ENCODE measurements at places on chromosomes 1 and 21.

GRCh38 chr1:5928714-5929400 lies 63.4 kb downstream of the NPHP4 start:
- no peak overlapping the region for H3K27ac ChIP-seq
- H3K27me3 ChIP-seq = no peaks in the 10 kb centered on the region
- H3K36me3 ChIP-seq = no peaks in the 10 kb centered on the region
- DNase-seq = no peak
- no peaks in the 10 kb centered on the region for H3K4me1 ChIP-seq

DNA sequence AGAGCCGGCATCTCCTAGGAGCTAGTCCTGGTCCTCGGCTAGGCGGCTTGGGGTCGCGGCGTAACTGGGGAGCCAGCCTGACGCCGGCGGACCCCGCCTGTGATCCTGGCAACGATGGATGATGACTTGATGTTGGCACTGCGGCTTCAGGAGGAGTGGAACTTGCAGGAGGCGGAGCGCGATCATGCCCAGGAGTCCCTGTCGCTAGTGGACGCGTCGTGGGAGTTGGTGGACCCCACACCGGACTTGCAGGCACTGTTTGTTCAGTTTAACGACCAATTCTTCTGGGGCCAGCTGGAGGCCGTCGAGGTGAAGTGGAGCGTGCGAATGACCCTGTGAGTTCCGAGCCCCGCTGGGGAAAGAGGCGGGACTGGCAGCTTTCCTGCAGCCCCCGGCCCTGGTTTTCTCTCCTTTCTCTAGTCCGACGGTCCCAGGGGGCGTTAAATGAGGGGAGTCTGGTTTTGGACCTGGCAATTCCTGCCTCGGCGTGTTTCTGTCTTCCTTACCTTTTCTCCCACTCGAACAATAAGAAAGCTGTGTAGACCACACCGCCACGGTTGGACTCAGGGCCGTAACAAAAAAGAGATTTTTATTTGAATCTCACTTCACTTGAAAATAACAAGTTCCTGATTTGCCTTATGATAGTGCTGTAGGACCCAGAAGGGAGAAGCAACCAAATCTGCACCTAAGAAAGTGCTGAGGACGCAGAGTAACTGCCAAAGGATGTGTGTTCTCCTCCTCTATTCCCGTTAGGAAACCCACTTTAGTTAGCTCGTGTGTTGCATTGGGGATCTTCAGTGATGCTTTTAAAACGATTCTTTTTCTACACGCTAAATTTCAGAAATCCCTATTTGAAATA lies at the start of gene SPRTN:
SPRTN (plus strand) TSS at position 24 of the 859 bp plus-strand sequence; CDS start at position 115, 91 bp downstream.
- peaks cover 13% of the 10 kb centered on the region for H3K4me1 ChIP-seq
- DNase-seq = no peak
- H3K27me3 ChIP-seq = no peaks in the 10 kb centered on the region
- peak within 1 kb of the TSS; percentile 97 for H3K27ac ChIP-seq
- peak within 1 kb of the TSS; percentile 65 for H3K4me3 ChIP-seq
- peaks cover 9% of the 10 kb centered on the region for H3K36me3 ChIP-seq

DNA sequence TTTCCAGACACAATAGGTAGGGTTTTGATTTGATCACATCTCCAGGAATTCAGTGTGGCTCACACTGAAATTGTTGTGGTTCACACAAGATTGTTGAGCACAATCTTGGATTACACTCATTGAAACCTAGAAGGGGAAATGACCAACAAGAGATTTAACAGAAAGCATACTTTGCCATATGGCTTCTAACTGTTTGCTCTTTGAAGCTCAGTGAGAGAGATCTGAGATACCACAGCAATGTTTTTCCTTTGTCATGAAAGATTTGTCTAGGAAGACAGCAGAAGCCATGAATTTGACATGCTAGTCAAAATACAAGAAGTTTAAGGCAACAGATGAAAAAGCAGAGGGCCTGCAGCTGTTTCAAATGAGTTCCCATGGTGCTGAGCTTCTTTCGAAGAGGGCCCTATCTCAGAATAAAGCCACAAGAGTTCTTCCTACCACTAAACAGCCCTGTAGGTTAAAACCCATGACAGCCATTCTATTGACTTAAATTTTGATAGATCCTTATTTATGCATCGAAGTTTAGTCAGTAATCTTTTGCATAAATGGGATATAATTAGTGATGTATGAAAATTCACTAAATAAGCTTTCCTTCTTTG lies 650.4 kb downstream of the LTN1 start:
- no peaks in the 10 kb centered on the region for H3K4me1 ChIP-seq
- H3K4me3 ChIP-seq = no peak overlapping the region
- DNase-seq = no peak
- no peak overlapping the region for H3K27ac ChIP-seq

DNA sequence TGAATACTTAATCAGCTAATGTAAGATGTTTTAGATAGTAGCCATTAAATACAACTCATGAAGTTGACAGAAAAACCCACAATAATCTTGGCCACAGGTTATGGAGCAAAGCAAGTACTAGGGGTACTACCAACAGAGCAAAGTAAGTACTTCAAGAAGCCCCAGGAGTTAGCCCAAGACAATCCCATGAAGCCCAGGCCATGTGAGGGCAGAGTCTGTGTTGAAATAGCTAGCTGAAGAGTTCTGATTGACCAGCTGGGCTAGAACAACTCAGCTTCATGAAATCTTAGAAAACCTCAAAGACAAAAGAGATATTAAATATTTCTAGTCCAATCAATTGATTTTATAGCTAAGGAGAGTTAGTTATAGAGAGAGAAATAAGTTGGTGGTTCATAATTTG lies 212.9 kb upstream of the HOOK1 start:
- DNase-seq = no peak
- no peaks in the 10 kb centered on the region for H3K27me3 ChIP-seq
- no peaks in the 10 kb centered on the region for H3K36me3 ChIP-seq
- no peaks in the 10 kb centered on the region for H3K4me1 ChIP-seq

DNA sequence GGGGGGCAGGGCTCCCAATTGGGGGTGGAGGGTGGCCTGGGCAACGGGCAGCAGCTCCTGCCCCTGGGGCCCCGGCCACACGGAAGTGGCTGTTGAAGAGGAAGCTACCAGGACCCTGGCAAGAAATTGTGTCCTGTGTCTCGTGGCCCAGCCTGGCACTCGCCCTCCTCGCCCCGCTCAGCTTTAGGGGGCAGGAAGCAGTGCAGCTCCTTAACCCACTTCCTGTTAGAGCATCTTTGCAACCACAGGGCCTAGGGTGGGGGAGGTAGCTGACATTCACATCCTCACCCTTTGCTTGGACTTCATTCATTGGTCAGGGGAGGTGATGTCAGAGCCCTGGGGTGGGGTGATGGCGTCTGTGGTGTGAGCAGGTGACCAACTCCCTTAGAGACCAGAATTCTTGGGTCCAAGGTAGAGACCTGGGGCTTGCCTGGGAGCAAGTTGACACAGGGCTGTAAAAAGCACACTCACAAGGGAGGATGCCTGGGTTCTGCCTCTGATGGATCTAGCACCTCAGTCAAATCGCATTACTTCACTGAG lies at the start of gene ARHGAP30:
ARHGAP30 (minus strand) TSS at position 161 of the 540 bp plus-strand sequence. CDS start 267 bp downstream, outside the sequence.
- DNase-seq = no peak
- H3K4me3 ChIP-seq = no peak within 1 kb of the TSS
- H3K27ac ChIP-seq = no peak within 1 kb of the TSS
- no peaks in the 10 kb centered on the region for H3K4me1 ChIP-seq
- no peaks in the 10 kb centered on the region for H3K36me3 ChIP-seq

- no peak overlapping the region for H3K4me3 ChIP-seq
- no peak for DNase-seq
- H3K36me3 ChIP-seq = no peaks in the 10 kb centered on the region
These were observed 656.4 kb upstream of the ADGRL2 start for GRCh38 chr1:81144240-81144825.

DNA sequence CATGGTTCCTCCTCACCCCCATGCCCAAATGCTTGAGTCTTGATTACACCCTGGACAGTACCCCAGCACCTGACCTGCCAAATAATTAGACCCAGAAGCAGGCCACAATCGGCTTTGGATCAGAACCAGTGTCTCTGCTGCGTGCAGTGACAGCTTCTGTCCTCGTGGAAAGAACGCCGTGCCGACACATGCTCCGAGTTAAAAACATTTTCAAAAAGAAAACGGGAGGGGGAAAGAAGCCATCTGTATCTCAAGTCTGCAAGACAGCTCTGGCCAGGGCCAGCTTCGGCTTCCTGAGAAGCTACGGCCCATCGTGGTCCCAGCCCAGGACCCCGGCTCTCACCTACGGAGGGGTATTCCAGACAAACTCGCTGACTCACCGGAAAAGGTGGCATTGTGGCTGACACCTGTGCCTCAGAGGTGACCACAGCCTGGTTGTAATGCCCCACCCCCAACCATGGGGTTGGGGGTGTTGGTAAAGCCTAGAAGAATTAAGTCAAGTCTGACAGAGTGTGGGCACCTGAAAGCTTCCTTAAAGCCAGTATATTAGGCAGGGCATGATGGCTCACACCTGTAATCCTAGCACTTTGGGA lies 25.8 kb downstream of the SSBP3 start:
- DNase-seq = no peak
- no peak overlapping the region for H3K4me3 ChIP-seq
- H3K27me3 ChIP-seq = no peaks in the 10 kb centered on the region
- no peaks in the 10 kb centered on the region for H3K4me1 ChIP-seq
- H3K36me3 ChIP-seq = no peaks in the 10 kb centered on the region
- H3K27ac ChIP-seq = no peak overlapping the region

GRCh38 chr1:101295209-101295608 lies 58.4 kb downstream of the S1PR1 start:
- H3K36me3 ChIP-seq = no peaks in the 10 kb centered on the region
- no peak for DNase-seq
- H3K27ac ChIP-seq = no peak overlapping the region
- H3K4me3 ChIP-seq = no peak overlapping the region

- no peak overlapping the region for H3K4me3 ChIP-seq
- DNase-seq = no peak
- H3K27me3 ChIP-seq = no peaks in the 10 kb centered on the region
- H3K27ac ChIP-seq = no peak overlapping the region
- peaks cover 14% of the 10 kb centered on the region for H3K36me3 ChIP-seq
These were observed 7.6 kb downstream of the NPPA start for GRCh38 chr1:11839727-11840705.

DNA sequence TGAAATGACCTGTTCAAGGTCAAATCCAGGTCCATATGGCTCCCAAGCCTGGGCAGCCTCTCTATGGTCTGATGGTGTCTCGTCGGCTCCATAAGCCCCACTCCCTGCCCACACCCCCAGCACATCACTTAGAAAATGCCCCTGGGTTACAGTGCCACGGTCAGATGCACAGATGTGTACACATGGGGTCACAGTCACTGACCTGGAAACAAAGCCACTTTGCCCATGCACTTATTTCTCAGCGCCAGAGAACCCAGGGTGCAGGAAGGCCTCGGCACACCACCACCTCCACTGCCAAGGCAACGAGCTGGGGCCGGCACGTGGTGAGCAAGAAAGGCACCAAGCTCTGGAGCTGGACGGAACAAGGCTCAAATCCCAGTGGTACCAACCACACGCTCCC lies 24.7 kb downstream of the IFFO2 start:
- H3K27ac ChIP-seq = peak overlapping the region; percentile 85
- H3K4me3 ChIP-seq = no peak overlapping the region
- H3K36me3 ChIP-seq = no peaks in the 10 kb centered on the region
- H3K4me1 ChIP-seq = peaks cover 99% of the 10 kb centered on the region
- DNase-seq = no peak

DNA sequence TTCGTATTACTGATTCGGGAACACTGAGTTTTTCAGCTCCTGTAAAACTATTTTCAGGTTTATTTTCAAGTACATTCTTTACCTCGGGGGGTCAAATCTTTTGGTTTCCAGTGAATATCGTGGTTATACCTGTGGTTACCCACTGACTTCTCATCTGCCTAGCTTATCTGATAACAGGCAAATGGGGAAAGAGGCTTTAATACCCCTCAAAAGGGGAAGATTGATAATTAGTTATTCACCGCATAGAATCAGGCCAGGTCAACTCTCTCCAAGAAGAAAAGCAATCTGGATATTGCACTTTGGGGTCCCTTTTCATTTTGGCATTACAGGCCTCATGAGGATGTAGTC lies 23.0 kb downstream of the RUNX1 start:
- H3K27me3 ChIP-seq = no peaks in the 10 kb centered on the region
- H3K27ac ChIP-seq = no peak overlapping the region
- no peak for DNase-seq
- no peaks in the 10 kb centered on the region for H3K4me1 ChIP-seq
- no peaks in the 10 kb centered on the region for H3K36me3 ChIP-seq

DNA sequence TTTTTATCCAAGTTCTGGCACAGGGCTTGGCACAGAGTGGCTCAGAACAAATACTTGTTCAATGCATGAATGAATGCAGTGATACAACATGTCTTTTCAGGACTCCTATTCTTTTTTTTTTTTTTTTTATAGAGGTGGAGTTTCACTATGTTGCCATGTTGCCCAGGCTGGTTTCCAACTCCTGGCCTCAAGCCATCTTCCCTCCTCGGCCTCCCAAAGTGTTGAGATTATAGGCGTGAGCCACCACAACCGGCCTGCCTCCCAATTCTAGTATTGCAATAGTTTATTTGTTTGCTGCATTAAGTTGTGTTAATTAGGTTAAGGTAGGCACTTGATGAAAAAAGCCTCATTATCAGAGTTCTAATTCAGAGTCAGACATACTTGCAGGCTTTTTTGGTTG lies 17.9 kb downstream of the UBE4B start:
- H3K36me3 ChIP-seq = no peaks in the 10 kb centered on the region
- no peak for DNase-seq
- no peaks in the 10 kb centered on the region for H3K4me1 ChIP-seq
- no peak overlapping the region for H3K27ac ChIP-seq
- no peaks in the 10 kb centered on the region for H3K27me3 ChIP-seq

- no peaks in the 10 kb centered on the region for H3K27me3 ChIP-seq
- no peaks in the 10 kb centered on the region for H3K4me1 ChIP-seq
- no peak for DNase-seq
- H3K27ac ChIP-seq = no peak overlapping the region
- no peak overlapping the region for H3K4me3 ChIP-seq
These were observed 18.1 kb upstream of the HMCN1 start for GRCh38 chr1:185716095-185716494.

DNA sequence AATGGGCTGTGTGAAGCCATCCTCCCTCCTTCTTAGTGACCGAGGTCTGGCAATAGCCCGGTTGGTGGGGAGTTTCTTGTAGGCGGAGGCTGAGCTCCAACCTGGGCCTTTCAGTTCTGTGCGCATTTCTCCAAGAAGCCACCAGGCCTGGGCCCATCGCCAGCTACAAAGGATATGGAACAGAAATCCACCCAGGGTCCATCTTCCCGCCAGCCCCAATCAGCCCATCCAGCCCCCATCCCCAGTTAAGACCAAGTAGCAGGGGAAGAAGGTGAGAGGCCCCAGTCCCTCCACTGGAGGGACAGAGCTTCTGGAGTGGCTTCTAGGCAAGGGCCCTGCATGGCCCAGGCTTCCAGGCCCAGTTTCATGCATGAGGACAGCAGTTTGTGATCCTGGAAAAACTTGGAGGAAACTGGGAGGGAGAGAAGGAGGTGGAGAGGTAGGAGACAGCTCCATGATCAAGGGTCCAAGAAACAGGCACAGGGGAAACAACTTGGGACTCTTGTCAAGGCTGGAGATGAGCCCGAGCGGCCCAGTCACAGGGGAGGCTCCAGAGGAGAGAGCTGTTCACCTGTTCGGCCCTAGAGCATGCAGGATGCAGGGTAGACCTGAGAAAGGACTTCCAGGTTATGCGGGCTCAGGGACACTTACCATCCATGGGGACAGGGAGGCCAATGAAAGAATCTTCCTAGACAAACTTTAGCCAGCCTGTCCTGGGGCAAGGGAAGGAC lies 261.2 kb downstream of the PTPRU start:
- H3K4me1 ChIP-seq = no peaks in the 10 kb centered on the region
- no peak for DNase-seq
- no peak overlapping the region for H3K4me3 ChIP-seq

- H3K36me3 ChIP-seq = no peaks in the 10 kb centered on the region
- H3K27me3 ChIP-seq = no peaks in the 10 kb centered on the region
- no peaks in the 10 kb centered on the region for H3K4me1 ChIP-seq
- H3K27ac ChIP-seq = no peak overlapping the region
- DNase-seq = no peak
- no peak overlapping the region for H3K4me3 ChIP-seq
These were observed 689 bp downstream of the PKP1 start for GRCh38 chr1:201283836-201284553.
